ENCODE measurements at places on chromosomes 12 and 14.

- DNase-seq: no peak
Measured at GRCh38 chr12:93784339-93785086, 107.3 kb downstream of the CRADD start.

DNA sequence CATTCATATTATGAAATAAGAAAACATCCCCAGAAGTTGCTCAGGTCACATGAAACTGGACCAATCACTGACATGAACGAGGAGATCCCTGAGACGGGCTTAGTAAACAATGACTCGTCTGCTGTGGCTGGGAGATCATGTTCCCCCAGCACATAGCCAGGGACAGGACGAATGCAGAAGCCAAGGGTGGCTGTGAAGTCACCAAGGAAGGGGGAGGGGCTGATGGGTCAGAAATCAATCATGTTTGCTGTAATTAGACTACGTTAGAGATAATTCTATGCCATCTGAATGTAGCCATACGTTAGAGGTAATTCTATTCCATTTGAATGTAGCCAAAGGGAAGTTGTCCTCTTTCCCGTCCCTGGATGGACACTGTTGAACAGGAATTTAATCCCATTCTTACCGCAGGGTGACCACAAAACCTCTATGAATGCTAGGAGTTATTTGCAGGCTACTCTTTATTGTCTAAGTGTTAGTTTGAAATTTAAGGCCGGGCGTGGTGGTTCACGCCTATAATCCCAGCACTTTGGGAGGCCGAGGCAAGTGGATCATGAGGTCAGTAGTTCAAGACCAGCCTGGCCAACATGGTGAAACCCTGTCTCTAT lies 332.9 kb downstream of the TMEM132D start:
- no peak for DNase-seq

DNA sequence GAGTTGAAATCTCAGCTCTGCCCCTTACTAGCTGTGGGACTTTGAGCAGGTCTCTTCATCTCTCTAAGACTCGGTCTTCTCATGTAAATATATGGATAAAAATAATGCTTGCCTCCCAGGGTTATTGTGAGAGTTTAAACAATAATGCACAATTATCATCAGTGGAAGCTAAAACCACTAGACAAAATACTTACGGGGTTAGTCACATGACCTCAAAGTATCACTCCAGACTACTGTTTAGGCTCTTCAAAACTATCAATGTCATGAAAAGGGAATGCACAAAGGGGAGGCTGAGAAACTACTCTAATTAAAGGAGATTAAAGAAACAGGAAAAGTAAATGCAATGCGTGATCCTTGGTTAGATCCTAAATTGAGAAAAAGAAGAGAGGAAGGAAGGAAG lies 24.5 kb upstream of the TSPAN11 start:
- DNase-seq: no peak

DNA sequence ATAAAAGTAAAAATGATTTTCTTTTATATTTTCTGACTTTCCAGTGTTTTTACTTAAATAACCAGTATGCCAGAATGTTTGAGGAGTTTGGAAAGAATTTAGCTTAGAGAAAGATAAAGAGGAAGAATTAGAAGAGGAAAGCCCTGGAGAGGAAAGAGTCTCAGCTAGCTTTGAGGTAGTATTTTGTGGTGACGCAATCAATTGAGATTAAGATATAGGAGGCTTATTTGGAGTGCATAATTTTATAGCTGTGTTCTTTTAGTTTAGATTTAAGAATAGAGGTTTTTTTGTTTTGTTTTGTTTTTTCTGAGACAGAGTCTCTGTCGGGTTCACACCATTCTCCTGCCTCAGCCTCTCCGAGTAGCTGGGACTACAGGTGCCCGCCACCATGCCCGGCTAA lies 18.1 kb downstream of the CLEC2B start:
- DNase-seq: no peak

- peak; percentile 5 for DNase-seq
Measured at GRCh38 chr12:56257491-56258067, 605 bp downstream of the ANKRD52 start.

- DNase-seq: peak; percentile 67
Measured at GRCh38 chr12:3129301-3130056, 52.3 kb downstream of the TSPAN9 start.

DNA sequence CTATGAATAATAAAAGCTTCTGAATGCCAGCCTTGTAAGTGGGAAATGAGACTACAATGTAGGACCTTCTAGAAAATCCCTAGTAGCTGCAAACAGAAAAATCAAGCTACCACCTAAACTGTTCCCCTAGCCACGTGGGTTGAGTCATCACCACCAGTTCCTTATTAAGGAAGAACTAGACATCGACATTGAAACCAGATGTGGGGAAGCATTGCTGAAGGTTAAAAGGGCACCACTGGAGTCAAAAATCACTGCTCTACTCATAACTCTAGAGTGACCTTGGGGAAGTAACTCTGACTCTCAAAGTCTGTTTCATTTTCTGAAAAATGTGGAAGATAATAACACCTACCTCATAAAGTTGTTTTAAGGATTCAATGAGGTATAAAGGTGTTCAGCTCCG lies 9.4 kb upstream of the CNIH1 start:
- DNase-seq: peak; percentile 98

DNA sequence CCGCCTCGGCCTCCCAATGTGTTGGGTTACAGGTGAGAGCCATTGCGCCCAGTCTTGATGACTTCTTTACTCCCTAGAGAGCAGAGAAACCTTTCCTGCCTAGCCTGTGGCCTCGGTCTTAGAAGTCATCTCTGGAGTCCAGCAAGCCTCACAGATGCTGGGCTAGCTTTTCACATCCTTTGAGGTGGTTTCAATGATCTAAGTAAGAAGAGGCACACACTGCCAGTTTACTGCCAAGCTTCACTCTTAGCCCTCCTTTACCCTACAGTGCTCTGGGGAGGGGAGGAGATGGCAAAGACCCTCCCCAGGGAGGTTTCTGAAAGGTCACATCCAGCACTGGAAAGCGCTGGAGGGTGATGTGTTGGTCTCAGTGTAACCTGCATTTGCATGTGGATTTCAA lies 304.8 kb downstream of the PCNX1 start:
- DNase-seq: no peak

GRCh38 chr14:51823706-51824105 lies 36.7 kb upstream of the GNG2 start:
- DNase-seq: no peak

DNA sequence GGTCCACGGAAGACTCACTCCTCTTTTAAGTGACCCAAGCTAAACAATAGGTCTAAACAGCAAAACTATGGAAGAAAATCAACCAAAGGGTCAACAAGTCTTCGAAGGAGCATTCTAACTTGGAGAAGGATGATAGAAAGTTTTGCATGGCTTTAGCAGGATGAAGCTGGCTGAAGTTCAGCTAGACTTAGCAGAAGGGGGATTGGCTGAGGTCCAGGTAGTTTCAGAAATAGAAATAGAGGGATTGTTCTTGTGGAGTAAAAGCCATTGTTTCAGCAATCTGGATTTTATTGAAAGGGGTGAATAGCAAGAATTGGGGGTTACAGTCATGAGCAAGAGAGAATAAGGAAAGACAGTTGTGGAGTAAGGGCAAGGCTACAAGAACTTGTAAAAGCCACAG lies 84.7 kb upstream of the TSPAN8 start:
- no peak for DNase-seq

- DNase-seq: peak; percentile 69
Measured at GRCh38 chr12:1289371-1290155, 298.5 kb downstream of the ERC1 start.

DNA sequence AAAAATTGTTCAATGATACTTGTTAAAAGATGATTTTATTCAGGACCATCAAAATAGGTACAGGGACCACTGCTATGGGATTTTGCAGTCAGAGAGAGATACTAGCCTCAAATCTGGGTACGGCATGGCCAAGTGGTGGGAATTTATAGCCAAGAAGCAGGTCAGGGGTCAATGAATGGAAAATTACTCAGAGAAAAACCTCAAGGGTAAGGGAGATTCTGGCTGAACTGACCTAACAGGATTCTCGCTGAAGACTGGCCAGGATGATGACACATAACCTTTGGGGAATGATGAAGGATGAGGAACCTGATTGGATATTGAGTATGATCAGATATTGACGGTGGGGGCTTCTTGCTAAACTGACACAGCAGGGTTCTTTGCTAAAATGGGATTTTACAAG lies 32.7 kb downstream of the DEPDC4 start:
- DNase-seq: no peak

GRCh38 chr14:40981247-40981646 lies 625.4 kb upstream of the LRFN5 start:
- no peak for DNase-seq

GRCh38 chr12:39771456-39771855 lies 151.9 kb upstream of the ABCD2 start:
- DNase-seq: no peak

- no peak for DNase-seq
Measured at GRCh38 chr12:25449007-25449406, 104.1 kb downstream of the LMNTD1 start.

GRCh38 chr14:84856751-84857534 lies 673.0 kb upstream of the FLRT2 start:
- DNase-seq: no peak

- DNase-seq: peak; percentile 65
Measured at GRCh38 chr12:52132754-52133161, 53.3 kb downstream of the SMIM41 start.

- DNase-seq: peak; percentile 15
Measured at GRCh38 chr12:30823156-30823699, 68.5 kb upstream of the CAPRIN2 start.

GRCh38 chr12:79098530-79098929 lies 234.0 kb downstream of the SYT1 start:
- no peak for DNase-seq

DNA sequence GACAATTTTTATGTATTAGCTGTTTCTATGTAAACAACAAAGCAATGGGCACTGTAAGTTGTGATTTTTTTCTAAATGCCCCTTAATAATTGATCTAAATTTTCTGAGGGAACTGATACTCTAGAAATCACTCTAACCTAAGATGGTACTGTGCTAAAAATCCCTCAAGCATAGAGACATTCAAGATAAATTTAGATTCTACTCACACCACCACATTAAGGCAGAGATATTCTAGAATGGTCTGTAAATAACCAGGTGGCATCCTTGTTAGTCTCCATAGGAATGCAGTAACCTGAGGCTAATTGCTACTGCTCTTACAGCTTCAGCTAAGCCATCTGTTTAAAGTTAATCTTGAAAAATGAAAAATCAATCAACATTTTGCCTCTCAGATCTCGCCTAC lies 87.3 kb downstream of the SLC41A2 start:
- DNase-seq: no peak

GRCh38 chr12:113473942-113474341 lies 2.3 kb upstream of the LHX5 start:
- DNase-seq: no peak

DNA sequence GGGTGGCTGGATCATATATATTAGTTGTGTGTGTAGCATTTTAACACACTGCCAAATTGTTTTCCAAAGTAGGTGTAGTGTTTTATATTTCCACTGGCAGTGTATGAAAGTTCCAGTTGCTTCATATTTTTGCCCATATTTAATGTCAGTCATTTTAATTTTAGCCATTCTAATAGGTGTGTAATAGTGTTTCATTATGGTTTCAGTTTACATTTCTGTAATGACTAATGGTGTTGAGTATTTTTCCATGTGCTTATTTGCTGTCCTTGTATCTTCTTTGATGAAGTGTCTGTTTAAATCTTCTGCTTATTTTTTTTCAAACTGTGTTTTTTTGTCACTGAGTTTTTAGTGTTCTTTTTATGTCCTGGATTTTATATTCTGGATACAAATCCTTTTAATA lies 8.7 kb downstream of the TBC1D15 start:
- DNase-seq: peak; percentile 33

- DNase-seq: peak; percentile 56
Measured at GRCh38 chr14:71261206-71261605, 353.9 kb downstream of the PCNX1 start.

GRCh38 chr12:64627771-64628170 lies 17.5 kb downstream of the RASSF3 start:
- DNase-seq: peak; percentile 65

DNA sequence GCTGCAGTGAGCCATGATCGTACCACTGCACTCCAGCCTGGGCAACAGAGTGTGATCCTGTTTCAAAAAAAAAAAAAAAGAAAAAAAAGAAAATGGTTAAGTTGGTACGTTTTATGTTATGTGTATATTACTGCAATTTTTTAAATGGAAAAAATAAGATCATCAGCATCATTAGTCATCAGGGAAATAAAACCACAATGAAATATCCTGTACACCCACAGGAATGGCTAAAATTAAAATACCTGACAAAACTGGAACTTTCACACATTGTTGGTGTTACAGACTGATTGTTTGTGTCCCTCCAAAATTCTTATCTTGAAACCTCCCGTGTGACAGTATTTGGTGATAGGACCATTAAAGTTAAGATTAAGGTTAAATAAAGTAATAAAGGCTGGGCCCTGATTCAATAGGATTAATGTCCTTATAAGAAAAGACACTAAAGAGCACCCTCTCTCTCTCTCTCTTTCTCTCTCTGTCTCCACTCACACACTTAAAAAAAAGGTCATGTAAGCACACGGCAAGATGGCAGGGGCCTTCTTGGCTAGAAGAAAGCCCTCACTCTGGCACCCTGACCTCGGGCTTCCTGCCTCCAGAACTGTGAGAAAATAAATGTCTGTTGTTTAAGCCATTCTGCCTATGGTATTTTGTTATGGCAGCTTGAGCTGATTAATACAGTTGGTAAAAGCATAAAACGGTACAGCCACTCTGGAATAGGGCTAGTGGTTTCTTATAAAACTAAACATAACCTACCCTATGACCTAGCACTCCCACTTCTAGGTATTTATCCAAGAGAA lies 48.3 kb upstream of the ZFP36L1 start:
- no peak for DNase-seq

DNA sequence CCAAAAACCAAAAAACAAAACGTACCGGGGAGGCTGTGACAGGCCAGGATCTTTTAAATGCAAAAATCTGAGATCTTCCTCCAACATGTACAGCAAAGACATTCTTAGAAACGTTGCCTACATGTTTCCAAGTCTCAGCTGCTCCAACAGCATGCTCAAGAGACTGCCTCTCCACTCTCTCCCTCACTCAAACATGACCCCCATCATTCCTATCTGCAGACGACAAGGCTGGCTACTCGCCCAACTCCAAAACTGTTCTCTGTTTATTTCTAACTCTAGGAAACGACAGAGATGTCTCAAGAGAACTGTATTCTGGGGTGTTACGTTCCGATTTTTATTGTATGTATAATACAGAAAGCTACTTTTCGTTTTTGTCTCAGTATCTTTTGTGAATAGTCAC lies 57.5 kb upstream of the TMCC3 start:
- no peak for DNase-seq

DNA sequence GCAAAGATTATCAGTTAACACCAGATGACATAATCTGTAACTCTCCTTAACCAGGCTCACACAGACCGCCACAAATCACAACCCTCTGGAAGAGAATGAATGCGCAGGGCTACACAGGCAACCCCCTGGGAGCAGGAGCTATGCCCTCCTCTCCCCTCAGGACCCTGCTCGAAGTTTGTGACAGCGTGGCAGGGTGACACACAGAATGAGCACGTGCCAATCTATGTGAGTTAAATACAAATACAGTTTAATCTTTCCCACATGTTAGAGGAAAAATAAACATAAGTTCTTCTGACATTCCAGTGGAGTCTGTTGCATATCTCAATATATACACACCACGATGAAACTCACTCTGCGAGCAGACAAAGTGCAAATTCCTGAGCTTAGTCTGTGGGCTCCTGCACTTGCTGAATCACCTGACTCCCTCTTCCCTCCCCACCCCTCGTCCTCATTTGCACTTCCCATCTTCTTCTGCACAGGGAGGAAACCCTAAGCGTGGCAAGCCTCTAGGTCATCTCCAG lies 37.6 kb downstream of the BCAT1 start:
- no peak for DNase-seq
